ENCODE measurements at places on chromosomes 3 and 15.

GRCh38 chr3:13120289-13120927, 47.2 kb upstream of the IQSEC1 start:
- no peak for DNase-seq

GRCh38 chr15:31440754-31441311, 114.2 kb downstream of the KLF13 start:
- DNase-seq = no peak

DNA sequence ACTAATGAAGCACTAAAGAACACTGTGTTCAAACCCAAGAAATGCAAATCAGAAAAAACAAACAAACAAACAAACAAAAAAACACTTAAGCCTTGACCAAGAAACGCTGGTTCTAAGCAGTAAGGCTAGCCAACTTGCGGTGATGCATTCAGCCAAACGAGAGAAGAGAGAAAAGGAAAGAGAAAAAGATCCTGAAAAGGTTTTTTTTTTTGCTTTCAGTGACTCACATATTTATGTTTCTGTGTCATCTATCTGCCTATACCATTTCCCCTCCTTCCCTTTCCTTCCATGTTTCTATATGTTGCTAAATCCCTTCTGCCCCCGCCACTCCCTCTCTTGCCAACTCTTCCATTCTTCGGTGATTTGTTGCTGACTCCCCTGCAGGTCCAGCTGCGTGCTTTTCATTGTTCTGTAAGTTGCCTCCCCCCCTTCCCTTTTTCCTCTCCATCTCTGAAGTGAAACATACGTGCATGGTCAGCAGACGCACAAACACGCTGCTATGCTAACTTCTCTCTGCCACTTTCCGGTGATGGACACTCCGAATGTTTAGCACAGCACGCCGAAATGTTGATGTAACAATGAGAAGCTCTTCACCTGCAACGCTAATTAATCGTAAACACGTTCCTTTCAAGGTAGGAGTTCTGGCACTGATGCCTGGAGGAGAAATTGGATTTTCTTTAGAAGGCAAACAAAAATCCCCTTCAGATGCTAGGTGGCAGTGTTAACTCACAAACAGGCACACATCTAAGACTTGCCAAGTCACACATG, 154.4 kb downstream of the TUSC7 start:
- peak; percentile 8 for DNase-seq

- no peak for DNase-seq
Measured at GRCh38 chr15:31212326-31213080, 111.0 kb upstream of the TRPM1 start.

DNA sequence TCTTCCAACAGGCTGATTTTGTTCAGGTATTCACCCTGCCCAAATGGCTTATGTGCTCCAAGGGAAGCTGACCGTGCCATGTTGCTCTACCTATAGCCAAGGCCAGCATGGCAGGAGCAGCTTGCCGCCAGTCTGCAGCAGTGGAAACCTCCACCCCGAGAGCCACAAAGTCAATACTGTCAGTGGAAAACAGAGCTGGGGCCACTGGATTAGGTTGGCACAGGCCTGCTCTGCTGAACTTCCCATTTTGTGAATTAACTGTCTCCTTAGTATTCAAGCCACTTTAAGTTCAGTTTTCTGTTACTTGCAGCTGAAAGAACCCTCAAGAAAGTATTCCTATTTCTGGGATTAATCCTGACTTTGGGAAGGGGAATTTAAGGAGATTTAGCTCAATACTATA, 63.8 kb upstream of the XCR1 start:
- no peak for DNase-seq

GRCh38 chr3:69914395-69914794, 85.1 kb upstream of the SAMMSON start:
- no peak for DNase-seq

DNA sequence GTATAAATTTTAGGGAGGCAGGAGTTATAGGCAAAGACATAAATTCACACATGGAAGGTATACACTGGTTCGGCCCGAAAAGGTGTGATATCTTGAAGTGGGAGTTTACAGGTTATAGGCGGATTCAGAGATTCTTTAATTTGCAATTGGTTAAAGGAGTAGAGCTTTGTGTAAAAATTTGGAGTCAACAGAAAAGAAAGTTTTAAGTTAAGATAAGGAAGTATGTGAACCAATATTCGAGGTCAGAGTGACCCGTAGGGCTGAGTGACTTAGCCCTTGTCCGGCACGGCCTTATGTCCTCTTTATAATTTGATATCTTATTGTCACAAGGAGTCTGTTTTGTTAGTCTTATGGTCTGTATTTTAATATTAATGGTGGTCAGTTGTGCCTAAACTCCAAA, 10.6 kb upstream of the THSD4 start:
- no peak for DNase-seq

DNA sequence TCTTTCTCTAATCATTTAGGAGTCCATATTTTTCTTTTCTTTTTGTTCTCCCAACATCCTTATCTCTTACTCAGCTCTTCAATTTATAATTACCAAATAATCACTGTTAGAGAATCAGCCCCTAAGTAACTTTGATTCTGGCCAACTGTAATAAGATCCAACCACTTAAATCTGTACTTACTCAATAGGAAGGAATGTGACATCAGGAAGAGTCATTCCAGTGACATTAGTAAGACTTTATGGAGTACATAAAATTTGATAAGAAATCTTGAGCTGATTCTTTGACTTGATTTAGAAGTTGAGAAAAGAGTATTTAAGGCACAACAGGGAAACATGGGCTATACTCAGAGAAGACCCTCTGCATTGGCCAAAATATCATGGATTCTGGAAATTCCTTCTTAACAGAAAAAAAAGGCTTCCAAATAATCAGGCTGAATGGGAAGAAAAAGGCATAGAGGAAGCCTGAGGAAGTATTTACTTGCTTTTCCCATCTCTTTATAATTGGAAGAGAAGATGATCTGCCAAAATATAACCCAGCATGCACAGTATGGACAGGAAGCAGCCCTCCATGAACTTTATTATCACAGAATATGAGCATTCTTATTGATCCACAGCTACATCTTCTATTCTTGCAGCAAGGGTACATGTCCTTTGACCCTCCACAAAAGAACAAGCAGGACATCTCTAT, 289.7 kb upstream of the TPRG1 start:
- no peak for DNase-seq

DNA sequence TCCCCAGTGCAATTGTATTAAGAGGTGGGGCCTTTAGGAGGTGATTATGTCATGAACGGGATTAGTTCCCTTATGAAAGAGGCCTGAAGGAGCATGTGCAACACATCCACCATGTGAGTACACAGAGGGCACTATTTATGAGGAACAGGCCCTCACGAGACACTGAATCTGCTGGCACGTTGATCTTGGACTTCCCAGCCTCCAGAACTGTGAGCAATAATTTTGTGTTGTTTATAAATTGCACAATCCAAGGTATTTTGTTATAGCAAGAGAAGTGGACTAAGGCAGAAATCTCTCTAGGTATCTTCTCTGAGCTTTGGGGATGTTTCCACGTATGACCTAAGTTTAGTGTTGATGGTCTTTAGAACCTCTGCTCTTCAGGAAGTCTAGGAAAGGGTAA, 149.3 kb upstream of the CBLB start:
- DNase-seq = no peak

DNA sequence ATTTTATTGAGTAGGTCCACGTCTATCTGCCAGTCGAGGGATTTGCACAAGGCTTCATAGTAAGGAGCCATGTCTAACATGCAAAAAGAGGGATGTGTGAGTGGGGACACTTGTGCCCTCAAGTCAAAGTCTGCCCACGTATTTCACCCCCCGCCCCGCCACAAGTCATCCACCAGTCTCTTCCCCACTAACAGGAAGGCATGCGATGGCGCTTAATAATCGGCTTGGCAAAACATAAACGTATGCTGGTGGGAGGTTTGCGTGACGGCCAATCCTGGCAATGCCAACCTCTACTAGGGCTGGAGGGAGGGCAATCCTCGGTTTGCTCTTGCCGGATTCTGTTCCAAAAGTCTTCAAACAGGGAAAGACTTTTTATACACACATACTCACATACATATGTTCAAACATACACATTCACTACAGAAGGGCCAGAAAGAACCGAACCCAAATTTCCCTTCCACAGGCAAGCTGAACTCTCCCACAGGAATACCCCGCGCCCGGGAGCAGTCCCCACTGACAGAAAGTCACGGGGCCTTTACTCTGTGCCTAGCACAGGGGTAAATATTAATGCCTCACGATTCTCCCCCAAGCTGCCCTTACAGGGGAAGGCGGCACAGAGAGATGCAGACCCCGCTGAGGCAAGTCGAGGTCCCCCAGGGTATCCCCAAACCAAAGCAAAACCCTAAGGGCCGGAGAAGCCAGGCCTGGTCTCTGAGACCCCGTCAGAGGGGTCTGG, 675 bp downstream of the PSMD6 start:
- no peak for DNase-seq

- DNase-seq = no peak
Measured at GRCh38 chr3:71681224-71681668, 44.0 kb downstream of the EIF4E3 start.

DNA sequence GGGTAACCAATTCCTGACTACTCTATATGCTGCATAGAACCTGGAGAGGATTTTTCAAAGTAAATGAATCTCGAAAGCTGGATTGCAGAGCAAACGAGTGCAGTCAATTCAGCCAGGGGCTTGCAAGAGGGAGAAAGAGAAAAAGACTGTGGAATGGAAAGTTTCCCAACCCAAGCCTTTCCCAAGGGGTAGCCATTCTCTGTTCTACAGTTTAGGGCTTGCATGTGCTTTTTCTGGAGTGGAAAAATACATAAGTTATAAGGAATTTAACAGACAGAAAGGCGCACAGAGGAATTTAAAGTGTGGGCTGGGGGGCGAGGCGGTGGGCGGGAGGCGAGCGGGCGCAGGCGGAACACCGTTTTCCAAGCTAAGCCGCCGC, 511 bp upstream of the RARB start:
- no peak for DNase-seq

DNA sequence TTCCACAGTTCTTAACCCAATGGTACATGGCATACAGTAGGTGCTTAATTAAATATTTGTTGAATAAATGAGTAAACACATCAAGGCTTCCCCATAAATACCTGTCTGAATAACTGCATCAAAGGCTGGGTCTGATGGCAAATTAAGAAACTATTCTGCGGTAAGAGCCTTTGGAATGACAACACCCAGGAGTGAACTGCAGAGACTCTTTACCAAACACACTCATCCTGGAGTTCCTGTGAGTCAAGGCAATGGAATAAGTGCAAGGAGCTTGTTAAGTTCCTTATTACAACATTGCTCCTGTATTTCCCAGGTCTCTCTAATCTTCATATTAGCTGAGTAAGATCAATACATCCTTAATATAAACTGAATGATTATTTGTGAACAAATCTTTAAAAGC, 119.9 kb upstream of the STT3B start:
- DNase-seq = no peak

DNA sequence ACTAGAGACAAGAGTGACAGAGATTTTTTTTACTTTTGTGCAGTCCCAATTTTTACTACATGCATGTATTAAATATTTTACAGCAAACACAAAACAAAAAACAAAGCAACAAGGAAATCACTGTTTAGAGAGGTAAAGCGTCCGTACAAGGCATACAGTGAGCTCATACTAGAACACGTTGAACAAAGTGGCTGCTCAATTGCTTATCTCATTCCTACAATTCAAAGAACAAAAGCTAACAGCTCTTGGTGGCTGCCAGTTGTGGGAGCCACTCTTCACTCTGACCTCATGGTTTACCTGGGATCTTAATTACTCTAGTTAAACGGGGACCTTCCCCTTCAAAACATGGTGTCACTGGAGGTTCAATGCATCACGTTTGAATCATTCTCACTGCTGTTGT, 7.6 kb upstream of the ARHGEF26 start:
- DNase-seq = no peak

- DNase-seq = no peak
Measured at GRCh38 chr3:25895443-25895842, 105.6 kb downstream of the OXSM start.

DNA sequence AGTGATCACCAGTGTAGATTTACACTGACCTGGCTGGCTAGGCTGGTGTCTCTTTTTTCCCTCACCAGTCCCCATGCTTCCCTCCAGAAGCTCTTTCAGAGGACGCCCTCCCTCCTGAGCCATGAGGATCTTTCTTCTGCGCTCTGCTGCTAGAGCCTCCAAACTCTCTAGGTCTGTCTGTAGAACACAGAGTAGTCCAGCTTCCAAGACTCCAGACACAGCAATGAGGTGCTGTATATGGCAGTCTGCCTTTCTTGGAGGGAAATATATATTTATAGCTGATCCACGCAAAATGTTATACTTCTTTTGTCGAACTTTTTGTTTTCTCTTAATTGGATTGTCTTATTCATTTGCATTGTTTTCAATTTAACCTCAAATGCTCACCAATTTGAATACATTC, 1121.8 kb downstream of the ROBO2 start:
- DNase-seq = no peak

DNA sequence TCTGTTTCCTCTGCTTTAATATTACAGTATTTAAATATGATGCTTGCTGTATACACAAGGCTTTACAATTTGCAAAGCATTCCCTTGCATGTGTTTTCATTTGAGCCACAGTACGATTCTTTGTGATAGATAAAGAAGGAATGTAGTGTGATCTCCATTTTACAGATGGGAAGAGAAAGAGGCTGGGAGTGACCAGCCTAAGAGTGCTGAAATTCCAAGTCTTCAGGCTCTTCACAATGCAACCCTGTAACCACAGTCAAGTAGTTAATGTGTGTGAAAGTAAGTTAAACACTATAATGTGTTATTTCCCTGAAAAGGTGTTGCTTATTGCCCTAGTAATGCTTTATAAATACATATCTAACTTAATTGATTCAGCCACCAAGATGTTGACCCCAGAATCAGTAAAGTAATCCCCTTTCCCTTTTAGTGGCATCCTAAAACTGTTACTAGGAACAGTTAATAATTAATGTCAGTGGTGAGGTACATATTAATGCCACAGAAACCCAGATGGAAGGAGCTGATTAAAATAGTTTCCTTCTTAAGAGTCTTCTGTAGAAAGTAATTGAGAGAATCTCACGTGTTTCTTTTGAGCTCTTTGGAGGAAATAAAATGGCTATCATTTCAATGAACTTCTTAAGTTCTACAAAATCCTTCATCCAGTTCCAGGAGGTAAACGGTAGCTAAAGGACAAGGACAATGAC, 110.4 kb downstream of the IL12A start:
- no peak for DNase-seq

GRCh38 chr15:85351965-85352364, 28.4 kb upstream of the AKAP13 start:
- DNase-seq = no peak

DNA sequence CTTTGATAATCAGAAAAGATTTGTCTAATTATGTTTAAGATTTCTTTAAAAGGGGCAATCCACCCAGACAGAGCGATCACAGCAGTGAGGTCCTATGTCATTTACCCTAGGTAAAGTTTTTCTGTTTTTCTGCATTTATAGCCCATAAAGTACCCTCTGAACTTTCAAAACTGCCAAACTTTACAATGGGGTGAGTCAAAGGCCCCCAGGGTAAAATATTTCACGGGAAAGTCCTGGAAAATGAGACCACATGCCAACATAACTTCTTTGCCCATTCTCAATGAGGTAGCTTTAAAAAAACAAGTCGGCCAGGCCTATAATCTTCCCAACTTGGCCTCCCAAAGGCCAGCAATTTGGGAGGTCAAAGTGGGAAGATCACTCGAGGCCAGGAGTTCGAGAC, 53.0 kb downstream of the SUCLG2 start:
- DNase-seq = no peak

- no peak for DNase-seq
Measured at GRCh38 chr3:156519758-156520162, 35.2 kb downstream of the SSR3 start.

Data from brain pericyte (primary cell).